ENCODE measurements at places on chromosomes 13 and 19.
A peak's percentile ranks its signal among the peaks of the same experiment; 100 is the strongest.

- DNase-seq: no peak
These were observed 1.0 kb upstream of the ZBTB32 start for GRCh38 chr19:35703343-35703742.

- DNase-seq: no peak
These were observed 13.7 kb downstream of the LILRA1 start for GRCh38 chr19:54606891-54607784.

GRCh38 chr19:30364866-30365800 lies 7.1 kb upstream of the ZNF536 start:
- no peak for DNase-seq

DNA sequence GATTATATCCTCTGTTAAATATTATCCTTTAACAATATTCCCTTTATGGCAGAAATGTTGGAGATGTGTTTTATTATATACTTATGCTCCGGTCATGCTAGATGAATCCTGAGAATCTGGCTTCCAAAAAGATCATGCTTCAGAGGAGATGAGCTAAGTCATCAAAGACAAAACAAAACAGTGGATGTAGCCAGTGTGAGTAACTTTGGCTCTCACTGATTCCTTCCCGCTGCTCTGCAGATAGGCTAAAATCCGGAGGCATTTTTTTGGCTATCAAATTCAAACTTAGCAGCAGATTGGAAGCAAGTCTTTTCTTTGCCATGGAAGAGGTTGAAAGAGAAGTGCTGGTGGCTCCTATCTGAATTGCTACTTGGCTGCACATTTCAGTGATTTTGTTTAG lies 295.9 kb downstream of the GPC6 start:
- no peak for DNase-seq

DNA sequence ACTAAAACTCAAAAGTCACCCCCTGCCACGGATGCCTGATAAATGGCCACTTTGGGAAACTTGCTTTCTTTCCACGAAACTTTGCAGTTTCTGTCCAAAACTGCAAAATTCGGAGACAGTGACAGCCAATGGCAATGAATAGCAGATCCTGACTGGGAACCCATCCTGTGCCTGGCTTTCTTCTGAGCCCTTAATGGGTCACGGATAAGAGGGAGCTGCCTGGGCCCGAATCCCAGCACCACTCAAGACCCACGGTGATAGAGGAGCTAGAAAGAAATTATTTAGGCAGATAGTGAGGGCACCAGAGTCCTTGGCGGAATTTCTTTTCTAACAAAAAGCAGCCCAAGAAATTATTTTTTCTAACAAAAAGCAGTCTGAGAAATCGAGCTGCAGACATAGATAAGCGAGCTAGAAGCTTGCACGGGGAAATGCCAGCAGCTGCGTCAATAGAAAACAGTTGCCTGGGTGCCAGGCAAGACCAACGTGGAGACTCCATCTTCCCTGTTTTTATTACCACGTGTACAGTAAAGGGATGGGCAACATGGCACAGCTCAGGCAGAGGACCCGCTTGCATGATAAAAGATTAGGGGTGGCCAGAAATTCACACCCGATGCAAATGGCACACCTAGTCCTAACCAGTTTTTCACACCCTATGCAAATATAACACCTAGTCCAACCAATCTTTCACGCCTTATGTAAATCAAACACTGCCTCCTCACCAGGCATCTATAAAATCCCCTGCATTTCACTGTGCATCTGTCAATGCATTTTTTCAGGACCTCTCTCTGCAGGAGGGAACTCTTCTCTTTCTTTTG lies 7.1 kb upstream of the HSH2D start:
- DNase-seq: no peak

GRCh38 chr13:98913741-98914140 lies 64.1 kb downstream of the DOCK9 start:
- no peak for DNase-seq

- peak; percentile 86 for DNase-seq
These were observed at the start of gene GDF15 for GRCh38 chr19:18385675-18386542. Gene GDF15 (plus strand): TSS chr19:18386158. CDS start chr19:18386190, 32 bp downstream.

GRCh38 chr13:30017880-30018279 lies 167.5 kb upstream of the UBL3 start:
- DNase-seq: no peak

DNA sequence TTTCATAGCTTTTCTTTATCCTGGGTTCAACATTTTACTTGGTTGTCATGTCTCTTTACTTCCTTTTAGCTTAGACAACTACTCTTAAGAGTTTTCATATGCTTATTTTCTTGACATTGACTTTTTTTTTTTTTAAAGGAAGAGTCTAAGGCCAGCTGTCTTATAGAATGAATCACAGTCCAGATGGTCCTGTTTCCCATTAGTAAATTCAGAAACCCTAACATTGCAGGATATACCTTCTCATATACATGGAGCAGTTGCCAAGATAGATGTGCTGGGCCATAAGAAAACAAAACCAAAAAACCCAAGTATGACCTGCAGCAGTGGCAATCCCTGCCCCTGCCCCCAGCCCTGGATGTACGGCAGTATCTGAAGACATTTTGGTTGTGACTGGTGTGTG lies 72.8 kb downstream of the COG3 start:
- no peak for DNase-seq

GRCh38 chr19:35154525-35155406 lies at the start of gene FXYD5:
Gene FXYD5 (plus strand): TSS chr19:35154735. CDS start chr19:35155551, 816 bp downstream.
- peak; percentile 85 for DNase-seq

- DNase-seq: no peak
These were observed 451 bp downstream of the NOSIP start for GRCh38 chr19:49579947-49580263.

- no peak for DNase-seq
These were observed 556.3 kb downstream of the PCDH17 start for GRCh38 chr13:58187881-58188280.

- no peak for DNase-seq
These were observed 332.6 kb upstream of the DACH1 start for GRCh38 chr13:72199640-72200039.

- DNase-seq: no peak
These were observed 1.9 kb downstream of the TBC1D17 start for GRCh38 chr19:49879243-49879963.

DNA sequence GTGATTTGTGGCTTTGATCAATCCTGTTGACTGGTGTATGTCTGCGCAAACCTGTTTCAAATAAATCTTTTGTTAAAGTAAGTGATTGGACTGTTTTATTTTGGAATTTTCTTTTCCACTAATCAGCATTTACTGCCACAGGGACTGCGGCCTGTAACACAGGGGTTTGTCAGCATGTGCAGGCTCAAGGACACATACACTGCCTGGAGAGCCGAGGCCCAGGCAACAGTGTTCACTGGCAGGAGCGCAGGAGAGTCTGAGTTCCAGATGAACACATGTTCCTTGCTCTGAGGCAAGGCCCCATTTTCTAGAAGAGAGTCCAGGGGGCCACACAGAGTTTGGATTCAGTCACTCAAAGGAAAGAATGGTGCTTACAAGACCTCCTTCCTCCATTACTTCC lies 26.0 kb downstream of the SHISA2 start:
- no peak for DNase-seq

DNA sequence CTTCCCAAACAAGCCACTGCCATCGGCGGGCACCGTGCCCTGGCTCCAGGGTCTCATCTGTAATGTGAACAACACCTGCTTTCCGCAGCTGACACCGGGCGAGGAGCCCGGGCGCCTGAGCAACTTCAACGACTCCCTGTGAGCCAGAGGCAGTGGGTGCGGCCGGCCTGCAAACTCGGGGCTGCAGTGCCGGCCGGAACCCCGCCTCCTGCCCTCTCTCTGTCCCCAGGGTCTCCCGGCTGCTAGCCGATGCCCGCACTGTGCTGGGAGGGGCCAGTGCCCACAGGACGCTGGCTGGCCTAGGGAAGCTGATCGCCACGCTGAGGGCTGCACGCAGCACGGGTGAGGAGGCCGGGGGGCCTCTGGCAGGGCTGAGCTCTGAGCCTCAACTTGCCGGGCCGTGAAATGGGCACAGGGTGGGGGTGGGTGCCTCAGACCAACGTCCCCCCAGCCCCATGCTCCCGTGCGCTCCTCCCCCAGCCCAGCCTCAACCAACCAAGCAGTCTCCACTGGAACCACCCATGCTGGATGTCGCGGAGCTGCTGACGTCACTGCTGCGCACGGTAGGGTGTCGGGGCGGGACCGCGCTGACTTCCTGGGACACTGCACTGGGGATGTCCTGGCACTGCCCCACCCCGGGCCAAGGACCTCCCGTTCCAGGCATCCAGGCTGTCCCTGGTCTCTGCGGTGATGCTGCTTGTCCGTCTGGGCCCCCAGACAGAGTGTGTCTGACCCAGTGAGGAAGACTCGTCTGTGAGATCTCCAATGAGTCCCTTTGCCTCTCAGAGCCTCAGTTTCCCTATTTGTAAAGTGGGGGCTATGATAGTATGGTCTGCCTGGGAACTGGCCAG lies 2.2 kb downstream of the ABCA7 start:
- DNase-seq: no peak

GRCh38 chr19:38375748-38376147 lies 1.4 kb downstream of the PSMD8 start:
- DNase-seq: no peak

DNA sequence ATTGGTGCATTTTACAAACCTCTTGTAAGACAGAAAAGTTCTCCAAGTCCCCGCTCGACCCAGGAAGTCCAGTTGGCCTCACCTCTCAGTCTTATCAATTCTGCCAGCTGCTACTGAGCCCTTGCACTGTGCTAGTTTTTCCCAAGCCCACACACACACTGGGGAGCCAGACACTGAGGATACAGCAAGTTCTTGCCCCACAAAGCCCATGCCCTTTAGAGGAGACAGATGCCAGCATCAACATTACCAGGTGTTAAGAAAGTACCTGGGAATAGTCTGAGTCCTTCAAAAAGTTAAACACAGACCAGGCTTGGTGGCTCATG lies 175.0 kb downstream of the PTPRS start:
- DNase-seq: no peak

GRCh38 chr19:2051773-2052704 lies 995 bp upstream of the MKNK2 start:
- DNase-seq: peak; percentile 92

DNA sequence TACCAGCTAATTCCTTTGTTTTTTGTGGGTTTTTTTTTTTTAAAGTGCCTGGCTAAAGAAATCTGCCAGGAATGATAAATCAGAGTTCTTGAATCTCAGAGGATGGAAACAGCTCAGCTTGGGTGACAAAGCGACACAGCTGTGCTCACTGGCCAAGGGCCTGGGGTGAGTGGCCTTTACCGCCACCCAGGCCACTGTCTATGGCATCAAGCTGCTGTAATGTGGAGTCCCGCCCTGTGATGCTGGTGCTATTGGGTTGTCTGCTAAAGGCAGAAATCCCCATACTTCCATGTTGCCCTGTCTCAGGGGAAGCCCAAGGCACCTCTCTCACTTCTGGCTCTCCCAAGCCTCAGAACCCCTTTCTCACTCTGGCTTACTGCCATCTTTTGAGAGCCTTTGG lies 82.6 kb upstream of the FARP1 start:
- no peak for DNase-seq

DNA sequence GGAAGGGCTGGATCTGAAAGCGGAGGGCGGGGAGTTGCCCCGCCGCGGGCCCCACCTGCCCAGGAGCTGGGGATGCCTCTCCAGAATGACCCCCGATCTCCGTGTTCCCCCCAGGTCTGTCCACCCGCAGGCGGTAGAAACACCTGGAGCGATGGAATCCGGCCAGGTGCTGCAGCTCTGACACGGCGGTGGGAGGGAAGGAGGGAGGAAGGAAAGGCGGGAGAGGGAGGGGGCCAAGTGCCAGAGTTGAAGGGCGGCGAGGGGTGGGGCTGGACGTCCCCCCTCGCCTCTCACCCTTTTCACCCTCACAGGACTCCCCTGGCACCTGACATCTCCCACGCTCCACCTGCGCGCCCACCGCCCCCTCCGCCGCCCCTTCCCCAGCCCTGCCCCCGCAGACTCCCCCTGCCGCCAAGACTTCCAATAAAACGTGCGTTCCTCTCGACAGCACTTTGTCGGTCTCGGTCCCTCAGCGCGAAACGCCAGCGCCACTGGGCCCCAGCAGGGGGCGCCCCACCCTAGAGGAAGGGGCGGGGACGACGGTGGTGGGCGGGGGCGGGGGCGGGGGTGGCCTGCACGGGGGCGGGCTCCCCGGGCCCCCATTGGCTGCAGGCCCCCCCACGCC lies 337 bp upstream of the FXYD7 start:
- DNase-seq: no peak

- DNase-seq: no peak
These were observed 7.1 kb downstream of the COMMD6 start for GRCh38 chr13:75530549-75530961.

GRCh38 chr13:107819071-107819470 lies 396.3 kb downstream of the LIG4 start:
- DNase-seq: no peak

GRCh38 chr19:56189785-56190184 lies 7.8 kb downstream of the ZSCAN5B start:
- no peak for DNase-seq

DNA sequence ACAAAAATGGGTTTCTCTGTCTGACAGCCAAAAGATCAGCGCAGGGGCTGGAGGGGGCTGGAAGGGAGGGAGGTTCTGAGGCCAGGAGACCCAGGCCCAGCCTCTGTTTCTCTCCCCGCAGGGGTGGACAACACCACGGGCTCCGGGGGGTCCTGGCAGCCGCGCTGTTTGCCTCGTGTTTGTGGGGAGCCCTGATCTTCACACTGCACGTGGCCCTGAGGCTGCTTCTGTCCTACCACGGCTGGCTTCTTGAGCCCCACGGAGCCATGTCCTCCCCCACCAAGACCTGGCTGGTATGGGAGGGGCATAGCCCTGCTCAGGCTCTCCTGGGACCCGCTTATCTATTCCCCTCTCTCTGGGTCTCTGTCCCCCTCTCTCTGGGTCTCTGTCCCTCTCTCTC lies 9.6 kb downstream of the CPT1C start:
- DNase-seq: no peak

DNA sequence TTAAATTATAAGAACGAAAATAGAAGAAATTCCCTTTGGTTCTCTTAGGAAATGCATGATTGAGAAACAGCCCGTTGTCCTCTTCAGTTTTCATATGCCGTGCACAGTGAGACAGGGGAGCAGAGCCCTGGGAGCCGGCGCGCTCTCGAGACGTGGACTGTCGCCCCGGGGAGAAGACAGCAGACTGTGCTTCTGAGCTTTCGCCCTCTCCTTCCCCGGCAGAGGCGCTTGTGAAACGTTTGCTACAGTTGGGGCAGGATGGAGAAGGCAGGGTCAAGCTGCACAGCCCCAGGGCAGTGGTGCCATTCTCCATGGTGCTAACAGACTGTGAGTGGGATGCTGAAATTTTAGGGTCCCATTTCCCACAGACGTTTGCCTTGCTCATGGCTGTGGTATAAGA lies 192.2 kb upstream of the KL start:
- DNase-seq: no peak

DNA sequence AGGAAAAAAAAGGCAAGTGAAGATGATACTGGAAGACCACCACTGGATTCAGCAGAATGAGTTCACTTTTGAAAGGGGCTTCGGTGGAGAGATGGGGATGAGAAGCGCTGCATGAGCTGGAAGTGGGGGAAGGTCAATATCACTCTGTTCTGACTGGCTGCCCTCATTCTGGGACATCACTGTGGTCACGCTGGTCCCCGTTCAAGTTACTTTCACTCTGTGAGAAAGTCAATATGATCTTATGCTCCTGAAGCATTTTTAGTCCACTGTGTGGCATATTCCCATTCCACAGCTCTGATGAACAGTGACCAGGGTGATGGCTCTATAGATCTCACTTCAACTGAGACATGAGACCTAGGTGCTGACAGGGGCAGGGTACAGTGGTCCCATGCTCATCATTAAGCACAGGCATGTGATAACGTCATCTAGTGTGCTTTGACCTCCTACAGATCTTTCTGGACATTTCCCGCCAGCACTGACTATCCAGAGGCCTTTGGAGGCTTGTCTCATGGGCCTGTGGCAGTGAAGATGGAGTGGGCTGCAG lies 40.2 kb upstream of the GPR183 start:
- DNase-seq: no peak

GRCh38 chr13:83878691-83879430 lies 3.4 kb downstream of the SLITRK1 start:
- DNase-seq: no peak
